CD4-positive, alpha-beta T cell treated with Interleukin-17A for 1 hour (primary cell): ENCODE measurements at places on chromosomes 2 and 18.
A peak's percentile ranks its signal among the peaks of the same experiment; 100 is the strongest.

- peak; percentile 94 for DNase-seq
Measured at GRCh38 chr2:234483568-234484251, 13.2 kb downstream of the ARL4C start.

DNA sequence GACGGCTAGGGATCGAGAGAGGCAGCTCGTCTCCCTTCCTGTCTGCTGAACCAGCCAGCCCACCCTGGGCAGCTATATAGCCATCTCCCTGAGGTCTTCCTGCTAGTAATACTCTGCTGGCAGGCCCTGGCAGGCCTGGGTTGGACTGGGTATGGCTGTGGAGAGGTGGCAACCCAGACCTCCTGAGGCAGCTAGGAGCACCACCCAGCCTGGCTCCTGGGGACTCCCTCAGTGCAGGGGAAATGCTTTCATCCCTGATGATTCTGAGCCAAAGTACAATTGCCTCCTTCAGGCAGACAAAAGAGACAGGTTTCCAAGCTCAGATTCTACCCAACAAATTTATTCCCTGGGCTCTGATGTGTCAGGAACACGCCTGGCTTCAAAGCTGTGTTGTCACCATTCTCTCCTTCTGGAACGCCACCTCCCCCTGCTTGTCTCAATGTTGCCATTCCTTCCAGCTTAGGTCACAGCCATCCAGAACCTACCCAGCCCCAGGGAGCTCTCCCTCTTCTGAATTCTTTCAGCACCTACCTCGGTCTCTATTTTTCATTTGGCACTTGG, 4.7 kb upstream of the DNAJB2 start:
- no peak for DNase-seq

- DNase-seq: no peak
Measured at GRCh38 chr2:100321866-100322820, at the start of gene LONRF2. Gene LONRF2 (minus strand): TSS chr2:100322501. CDS start chr2:100322093, 408 bp downstream.

DNA sequence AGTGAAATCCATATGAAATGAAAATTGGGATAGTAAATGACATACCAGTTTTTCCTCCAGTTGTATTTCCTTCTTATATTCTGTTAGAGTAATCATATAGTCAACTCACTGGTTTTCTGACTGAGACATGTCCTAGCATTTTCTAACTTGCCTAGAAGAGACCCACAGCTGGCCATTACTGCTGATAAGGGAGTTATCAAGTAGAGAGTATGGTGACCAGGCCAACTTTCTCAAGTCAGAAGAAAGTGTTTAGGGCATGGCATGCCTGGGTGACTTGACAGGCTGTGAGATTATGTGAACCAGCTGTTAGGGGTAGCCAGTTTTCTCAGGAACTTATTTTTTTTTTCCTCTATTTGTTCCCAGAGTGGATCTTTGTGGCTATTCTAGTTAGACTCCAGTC, 81.2 kb downstream of the GPD2 start:
- no peak for DNase-seq

DNA sequence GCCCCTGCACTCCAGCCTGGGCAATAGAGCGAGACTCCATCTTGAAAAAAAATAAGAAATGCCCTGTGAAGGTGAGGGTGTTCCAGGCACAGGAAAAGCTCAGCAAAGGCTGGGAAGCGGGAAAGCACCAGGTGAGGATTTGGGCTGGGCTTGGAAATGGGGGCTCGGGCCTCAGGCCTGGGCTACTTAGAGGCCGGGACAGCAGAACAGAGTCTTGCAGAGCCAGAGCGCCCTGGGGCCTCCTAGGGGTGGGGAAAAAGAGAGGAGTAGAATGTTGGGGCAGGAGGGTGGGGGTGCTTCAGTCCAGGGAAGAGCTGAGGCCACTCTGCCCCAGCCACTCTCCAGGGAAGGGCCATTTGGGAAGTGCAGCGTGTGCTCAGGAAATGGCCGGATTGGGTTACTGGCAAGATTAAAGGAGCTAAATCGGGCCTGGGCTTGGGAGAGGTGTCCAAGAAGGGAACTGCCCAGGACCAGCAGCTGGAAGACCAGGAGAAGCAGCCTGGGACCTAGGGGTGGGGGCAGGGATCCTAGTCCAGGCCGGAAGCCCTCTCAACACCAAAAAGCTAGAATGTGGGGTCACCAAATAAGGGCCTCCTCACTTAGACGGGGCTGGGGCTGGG, 13.8 kb upstream of the DES start:
- no peak for DNase-seq

DNA sequence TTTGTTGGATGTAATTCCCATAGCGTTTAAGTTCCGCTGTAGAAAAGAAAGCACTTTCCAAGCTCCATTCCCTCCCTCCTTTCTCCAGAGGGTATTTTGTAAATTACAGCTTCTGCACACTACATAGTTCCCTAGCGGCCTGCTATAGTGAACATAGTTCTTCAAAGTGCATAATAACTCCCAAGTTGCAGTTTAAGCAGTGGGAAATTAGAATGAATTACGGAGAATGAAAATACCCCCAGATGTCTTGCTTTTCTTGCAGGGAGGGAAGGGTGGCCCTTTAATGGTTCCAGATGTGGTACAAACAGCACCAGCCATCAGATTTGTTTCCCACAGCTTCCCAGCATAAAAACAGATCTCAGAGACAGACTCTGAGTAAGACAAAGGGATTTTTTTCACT, 893.9 kb downstream of the SUCLG1 start:
- no peak for DNase-seq
